Right renal pelvis (tissue), 4 donors: ENCODE measurements at places on chromosomes 7 and 10. TPM values are rescaled to one million over a fixed set of nuclear protein-coding genes. Genes with fewer than 3 reads are reported as not detected.

DNA sequence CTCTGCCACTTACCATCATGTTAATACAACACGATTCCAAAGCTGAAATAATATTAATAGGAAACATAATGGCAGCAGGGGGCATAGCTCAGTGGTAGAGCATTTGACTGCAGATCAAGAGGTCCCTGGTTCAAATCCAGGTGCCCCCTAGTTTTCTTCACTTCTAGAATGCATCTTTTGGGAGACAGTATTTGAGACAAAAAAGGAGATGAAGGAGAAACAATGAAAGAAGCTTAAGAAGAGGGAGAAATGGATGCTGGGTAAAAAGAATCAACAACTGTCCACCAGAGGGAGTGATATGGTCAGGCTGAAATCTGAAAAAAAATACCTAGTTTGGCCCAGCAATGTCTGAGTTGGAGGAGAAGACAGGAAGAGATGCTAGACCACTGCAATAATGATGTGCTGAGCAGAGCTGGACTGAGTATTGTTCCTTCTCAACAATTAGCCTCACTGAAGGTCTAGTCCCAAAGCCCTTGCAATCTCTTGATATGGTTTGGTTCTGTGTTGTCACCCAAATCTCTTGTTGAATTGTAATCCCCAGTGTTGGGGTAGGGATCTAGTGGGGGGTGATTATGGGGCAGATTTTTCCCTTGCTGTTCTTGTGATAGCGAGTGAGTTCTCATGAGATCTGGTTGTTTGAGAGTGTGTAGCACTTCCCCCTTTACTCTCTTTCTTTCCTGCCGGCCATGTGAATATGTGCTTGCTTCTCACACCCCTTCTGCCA, 48.3 kb downstream of the ZNF783 start:
- DNase-seq = no peak

DNA sequence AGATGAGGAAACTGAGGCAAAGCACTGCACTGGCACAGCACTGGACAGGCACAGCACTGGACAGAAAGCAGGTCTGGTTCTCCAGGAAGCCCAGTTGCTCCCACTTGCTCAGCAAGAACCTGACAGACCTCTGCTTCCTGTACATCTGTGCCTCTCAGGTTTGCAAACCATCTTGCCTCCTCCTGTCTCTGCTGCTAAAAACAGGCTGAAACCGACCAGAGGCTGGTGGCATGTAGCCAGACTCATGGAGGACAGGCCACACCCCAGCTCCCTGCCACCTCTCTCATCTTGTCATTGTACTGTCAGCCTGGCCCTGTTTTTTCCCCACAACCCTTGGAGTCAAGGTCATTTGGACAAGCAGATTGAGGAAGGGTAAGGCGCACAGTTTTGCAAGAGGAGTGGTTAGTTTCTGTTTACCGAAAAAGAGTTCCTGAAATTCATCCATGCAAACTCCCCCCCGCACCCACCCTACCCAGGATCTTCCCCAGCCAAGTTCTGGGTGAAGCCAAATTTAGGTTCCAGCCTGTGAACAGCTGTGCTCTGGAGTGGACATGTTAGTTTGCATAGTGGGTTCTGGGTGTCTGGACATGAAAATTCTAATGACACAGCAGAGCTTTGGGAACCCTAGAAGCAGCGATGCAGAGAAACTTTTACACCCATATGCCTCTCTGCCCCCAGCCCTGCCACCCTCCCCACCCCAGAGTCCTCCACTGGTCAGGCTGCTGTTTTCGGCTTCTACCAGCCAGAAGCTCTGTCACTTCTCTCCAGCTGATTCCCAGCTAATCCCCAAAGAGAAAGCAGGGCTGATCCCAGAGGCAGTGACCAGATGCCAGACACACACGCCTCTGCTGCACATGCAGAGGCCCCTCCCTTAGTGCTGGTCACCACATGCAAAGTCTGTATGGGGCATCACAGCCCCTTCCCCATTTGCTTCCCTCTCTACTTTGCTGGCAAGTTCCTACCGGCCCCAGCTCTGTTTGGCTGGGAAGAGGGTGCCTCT, 8.5 kb upstream of the C10orf105 start:
- no peak for DNase-seq

GRCh38 chr7:26212921-26213718, 11.6 kb downstream of the CBX3 start:
- DNase-seq = no peak

ATOH7 gene
- 1.3 TPM for polyA plus RNA-seq

CEP55 gene
- 17.0 TPM for polyA plus RNA-seq

GDF10 gene
- 2.1 TPM for polyA plus RNA-seq

PNLIP gene
- not detected for polyA plus RNA-seq

CAV2 gene
- 34.1 TPM for polyA plus RNA-seq
